SJSA1 (cell line): ENCODE measurements at places on chromosomes 11 and 22. TPM values are rescaled to one million over a fixed set of nuclear protein-coding genes. Genes with fewer than 3 reads are reported as not detected.

The UBTFL1 gene
- total RNA-seq, result not detected in 2 replicates

GRCh38 chr11:35950082-35950481, 6.2 kb downstream of the LDLRAD3 start:
- peaks cover 2% of the 10 kb centered on the region for H3K4me1 ChIP-seq
- H3K4me3 ChIP-seq, result no peak overlapping the region
- no peak overlapping the region for H3K27ac ChIP-seq
- DNase-seq, result no peak

DNA sequence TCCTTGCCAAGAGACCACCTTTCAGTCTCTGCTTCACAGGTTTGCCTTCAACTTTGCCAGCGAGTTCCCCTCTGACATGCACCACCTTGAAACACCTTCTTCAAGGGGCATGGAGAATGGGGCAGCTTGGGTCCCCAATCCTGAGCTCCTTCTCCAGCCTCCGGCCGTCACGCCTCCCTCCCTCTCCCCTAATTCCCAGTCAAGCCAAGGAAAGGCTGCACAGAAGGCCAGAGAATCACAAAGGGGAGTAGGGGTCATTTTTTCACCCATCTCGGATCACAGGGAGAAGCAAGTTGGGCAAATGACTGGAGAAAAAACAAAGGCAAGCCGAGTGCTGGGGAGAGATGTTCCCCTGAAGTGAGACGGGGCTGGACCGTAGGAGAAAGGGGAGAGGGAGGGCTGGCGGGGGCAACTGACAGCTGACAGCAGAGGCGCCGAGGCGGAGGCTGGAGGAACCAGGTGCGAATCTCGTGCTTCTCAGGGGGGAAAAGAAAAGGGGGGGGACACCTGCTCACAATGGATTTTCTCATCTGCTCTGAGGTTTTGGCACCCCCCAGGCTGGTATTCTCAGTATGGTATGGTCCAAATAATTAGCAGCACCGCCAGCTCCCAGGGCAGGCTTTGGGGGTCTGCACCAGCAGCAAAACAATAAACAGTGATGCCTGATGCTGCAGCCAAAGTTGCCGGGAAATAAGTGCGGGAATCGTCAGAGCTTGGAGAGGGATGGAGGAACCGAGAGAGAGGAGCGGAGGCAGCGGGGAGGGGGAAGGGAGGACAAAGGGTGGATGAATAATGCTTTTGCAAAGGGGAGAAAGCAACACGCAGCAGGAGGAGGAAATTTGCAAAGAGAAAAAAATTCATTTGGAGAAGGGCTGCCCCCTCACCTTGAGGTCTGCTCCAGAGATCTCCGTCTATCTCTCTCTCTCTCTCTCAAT, 644 bp downstream of the YPEL4 start:
- peaks cover 24% of the 10 kb centered on the region for H3K4me1 ChIP-seq
- no peak for DNase-seq
- H3K36me3 ChIP-seq, result no peaks in the 10 kb centered on the region

The CCDC116 gene
- total RNA-seq, result 0.13 TPM in 1 of 2 replicates, not detected in the other

The SLN gene
- total RNA-seq, result not detected in 2 replicates

The SNX32 gene
- total RNA-seq, result 0.16 TPM in 1 of 2 replicates, not detected in the other

The OR6X1 gene
- total RNA-seq, result not detected in 2 replicates

- H3K36me3 ChIP-seq, result no peaks in the 10 kb centered on the region
- H3K4me3 ChIP-seq, result no peak overlapping the region
- H3K27me3 ChIP-seq, result no peaks in the 10 kb centered on the region
- no peak for DNase-seq
- no peak overlapping the region for H3K27ac ChIP-seq
- no peaks in the 10 kb centered on the region for H3K4me1 ChIP-seq
Observed at GRCh38 chr11:22390283-22390655, 52.1 kb downstream of the SLC17A6 start.

The KCNJ11 gene
- total RNA-seq, result not detected in 2 replicates

DNA sequence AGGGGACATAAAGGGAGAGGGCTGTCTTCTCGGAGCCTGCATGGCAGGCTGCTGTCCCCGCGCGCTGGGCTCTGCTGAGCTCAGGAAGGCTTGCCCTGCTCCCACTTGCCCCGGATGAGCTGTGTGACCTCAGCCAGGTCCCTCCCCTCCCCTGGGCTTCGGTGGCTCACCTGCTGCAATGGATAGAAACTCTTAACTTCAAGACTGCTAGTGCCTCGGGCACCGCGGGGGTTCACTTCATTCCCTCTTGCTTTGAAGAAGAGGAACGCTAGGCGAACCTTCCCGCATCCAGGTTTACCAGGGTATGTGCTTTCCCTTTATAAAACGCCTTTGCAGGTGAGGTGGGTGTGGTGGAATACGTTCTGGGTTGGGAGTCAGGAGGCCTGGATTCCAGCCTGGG, 115.0 kb downstream of the PHF21B start:
- no peak for DNase-seq
- no peak overlapping the region for H3K27ac ChIP-seq
- H3K4me3 ChIP-seq, result no peak overlapping the region
- no peaks in the 10 kb centered on the region for H3K36me3 ChIP-seq

The MUC2 gene
- not detected in 2 replicates for total RNA-seq

The TMEM191B gene
- 1.1 TPM in 1 of 2 replicates, not detected in the other for total RNA-seq

DNA sequence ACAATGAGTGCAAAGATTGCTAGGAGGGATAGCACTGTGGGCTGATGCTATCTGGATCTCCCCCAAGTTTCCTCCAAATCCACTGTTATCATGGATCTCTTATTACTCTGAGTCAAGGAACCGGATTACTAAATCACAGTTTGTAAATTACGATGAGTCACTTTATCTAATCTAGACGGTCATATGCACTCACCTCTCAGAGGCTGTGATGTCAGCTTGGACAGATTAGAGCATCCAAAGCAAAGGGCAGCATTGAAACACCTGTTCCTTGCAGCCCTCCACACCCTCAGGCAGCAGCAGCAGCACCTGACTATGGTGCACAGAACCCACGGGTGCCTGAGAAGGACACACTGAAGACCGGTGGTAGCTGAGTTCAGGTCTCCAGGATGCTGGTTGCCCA, 14.0 kb upstream of the POU2AF1 start:
- H3K27me3 ChIP-seq, result no peaks in the 10 kb centered on the region
- no peak overlapping the region for H3K27ac ChIP-seq
- no peak overlapping the region for H3K4me3 ChIP-seq
- DNase-seq, result no peak

The GUCY1A2 gene
- 0.11 and 0.13 TPM in 2 replicates for total RNA-seq

GRCh38 chr22:38187413-38188212, 6.0 kb upstream of the PLA2G6 start:
- peaks cover 28% of the 10 kb centered on the region for H3K4me1 ChIP-seq
- no peaks in the 10 kb centered on the region for H3K36me3 ChIP-seq
- H3K27ac ChIP-seq, result no peak overlapping the region; the same call in 1 of the 2 replicates
- no peak overlapping the region for H3K4me3 ChIP-seq
- no peak for DNase-seq
- no peaks in the 10 kb centered on the region for H3K27me3 ChIP-seq

The RAB3IL1 gene
- 1.8 and 3.0 TPM in 2 replicates for total RNA-seq

DNA sequence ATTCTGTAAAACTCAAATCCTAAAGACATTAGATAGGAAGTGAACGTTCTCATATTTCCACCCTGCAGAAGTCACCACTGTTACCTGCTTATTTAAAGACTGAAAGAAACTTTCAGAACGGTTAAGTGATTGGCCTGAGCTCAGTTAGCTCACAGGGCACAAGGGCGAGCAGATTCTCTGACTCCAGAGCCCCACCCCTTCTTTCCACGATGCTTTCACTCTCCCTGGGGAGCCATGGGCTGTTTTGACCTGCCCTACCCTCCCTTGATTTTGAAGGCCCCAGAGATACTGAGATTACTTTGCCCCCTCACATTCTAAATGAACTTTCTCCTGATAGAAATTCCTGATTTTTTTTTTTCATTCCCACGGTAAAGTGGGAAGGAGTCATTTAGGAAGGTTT, 33.9 kb downstream of the ARHGAP1 start:
- no peaks in the 10 kb centered on the region for H3K4me1 ChIP-seq
- DNase-seq, result no peak
- no peak overlapping the region for H3K27ac ChIP-seq
- no peak overlapping the region for H3K4me3 ChIP-seq

The CRYBB3 gene
- total RNA-seq, result not detected in 2 replicates

GRCh38 chr22:20449819-20450550, 12.4 kb upstream of the SCARF2 start:
- no peak for DNase-seq
- H3K27ac ChIP-seq, result no peak overlapping the region
- H3K36me3 ChIP-seq, result peaks cover 8% of the 10 kb centered on the region
- no peaks in the 10 kb centered on the region for H3K27me3 ChIP-seq

The OR51I2 gene
- not detected in 2 replicates for total RNA-seq

DNA sequence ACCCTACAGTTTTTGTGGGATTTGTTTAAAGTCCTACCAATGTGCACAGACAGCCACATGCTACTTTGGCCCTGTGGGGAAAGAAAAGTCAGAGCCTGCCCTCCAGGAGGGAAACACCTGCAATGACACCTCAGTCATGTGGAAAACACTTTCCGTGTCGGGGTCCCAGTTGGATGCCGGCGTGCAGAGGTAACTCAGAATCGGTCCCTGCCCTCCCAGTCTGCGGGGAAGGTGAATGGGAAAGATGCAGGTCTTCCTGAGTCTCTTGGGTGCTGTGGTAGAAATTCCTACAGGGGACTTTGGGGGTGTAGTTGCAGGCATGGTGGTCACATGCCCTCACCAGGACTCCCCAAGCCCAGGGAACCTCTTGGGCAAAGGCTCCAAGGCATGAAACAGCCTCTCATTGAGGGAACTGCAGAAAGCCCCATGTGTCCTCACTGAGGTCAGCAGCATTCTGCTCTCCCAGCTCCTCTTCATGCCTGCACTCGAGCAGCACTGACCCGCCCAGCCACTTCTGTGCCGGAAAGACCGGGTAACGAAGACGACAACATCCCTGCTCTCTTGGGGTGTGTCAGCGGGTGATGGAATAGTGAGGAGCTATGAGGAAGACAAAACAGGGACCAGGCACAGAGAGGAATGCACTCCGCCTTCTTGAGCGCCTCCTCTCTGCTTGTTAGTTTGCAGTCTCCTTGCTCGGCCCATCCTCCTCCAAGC, 4.7 kb downstream of the RIBC2 start:
- no peaks in the 10 kb centered on the region for H3K27me3 ChIP-seq
- no peaks in the 10 kb centered on the region for H3K36me3 ChIP-seq
- DNase-seq, result no peak
- H3K27ac ChIP-seq, result no peak overlapping the region
- no peak overlapping the region for H3K4me3 ChIP-seq
- H3K4me1 ChIP-seq, result peaks cover 4% of the 10 kb centered on the region

The IGLL1 gene
- total RNA-seq, result not detected in 2 replicates

The CREB3L1 gene
- total RNA-seq, result 12.1 and 22.7 TPM in 2 replicates

The RPS19BP1 gene
- 177 and 263 TPM in 2 replicates for total RNA-seq

GRCh38 chr22:49141761-49142160, 685.9 kb downstream of the BRD1 start:
- H3K27ac ChIP-seq, result no peak overlapping the region
- no peak for DNase-seq
- H3K27me3 ChIP-seq, result no peaks in the 10 kb centered on the region

The CTTN gene
- total RNA-seq, result 747 and 1,035 TPM in 2 replicates

- H3K4me3 ChIP-seq, result no peak overlapping the region
- H3K4me1 ChIP-seq, result peaks cover 17% of the 10 kb centered on the region
- H3K27ac ChIP-seq, result no peak overlapping the region
- no peak for DNase-seq
- no peaks in the 10 kb centered on the region for H3K27me3 ChIP-seq
- H3K36me3 ChIP-seq, result no peaks in the 10 kb centered on the region
Observed at GRCh38 chr11:130024361-130024760, 21.7 kb upstream of the PRDM10 start.

DNA sequence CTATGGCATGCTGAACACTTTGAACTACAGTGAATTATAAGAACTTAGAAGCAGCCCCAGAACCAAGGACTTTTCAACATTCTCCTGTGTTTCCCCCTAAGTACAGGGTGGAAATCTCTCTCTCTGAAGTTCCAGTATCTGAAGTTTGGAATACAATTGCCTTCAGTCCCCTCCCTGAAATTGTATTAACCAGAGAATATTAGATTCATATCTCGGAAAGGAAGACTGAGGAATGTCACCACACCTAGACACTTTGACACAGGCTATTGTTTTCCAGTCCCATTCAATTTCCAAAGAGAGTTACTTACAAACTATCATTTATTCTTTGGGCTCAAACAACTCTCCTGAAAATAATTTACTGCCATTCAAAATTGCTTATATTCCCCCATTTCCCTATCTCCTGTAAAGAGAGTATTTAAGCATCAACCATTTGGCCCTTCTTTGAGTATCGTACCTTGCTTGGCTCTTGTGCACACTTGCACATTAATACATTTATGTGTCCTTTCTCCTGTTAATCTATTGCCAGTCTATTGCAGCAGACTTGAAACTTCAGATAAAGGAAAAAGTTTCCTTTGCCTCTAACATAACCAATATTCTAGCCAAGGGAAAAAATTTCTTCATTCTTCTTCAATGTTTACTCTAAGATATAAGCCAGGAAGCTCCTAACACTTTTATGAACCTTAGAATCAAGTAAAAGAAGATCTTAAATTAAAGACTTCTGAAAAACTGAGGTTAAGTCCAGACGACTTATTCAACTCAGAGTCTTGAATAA, 402.4 kb upstream of the DDI1 start:
- no peaks in the 10 kb centered on the region for H3K36me3 ChIP-seq
- no peak for DNase-seq
- H3K27me3 ChIP-seq, result no peaks in the 10 kb centered on the region
- H3K27ac ChIP-seq, result peak overlapping the region; percentile 79
- peaks cover 24% of the 10 kb centered on the region for H3K4me1 ChIP-seq

DNA sequence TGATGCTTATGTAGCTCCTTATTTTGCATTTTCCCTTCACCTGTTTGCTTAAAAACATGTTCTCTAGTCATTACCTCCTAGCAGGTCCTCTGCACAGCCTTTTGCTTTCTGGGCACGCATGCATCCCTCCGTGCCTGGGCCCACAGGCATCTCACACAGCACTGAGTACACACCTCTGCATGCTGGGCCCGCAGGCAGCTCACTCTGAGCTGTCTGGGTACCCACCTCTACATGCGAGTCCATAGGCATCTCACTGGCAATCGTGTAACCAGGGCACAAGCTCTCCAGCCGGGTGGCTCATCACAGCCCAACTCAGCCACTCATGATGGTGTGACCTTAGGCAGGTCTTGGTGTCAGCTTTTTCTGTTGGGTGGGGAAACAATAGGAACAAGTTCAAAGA, 68.7 kb upstream of the GAL start:
- H3K4me1 ChIP-seq, result no peaks in the 10 kb centered on the region
- peaks cover 57% of the 10 kb centered on the region for H3K36me3 ChIP-seq
- H3K27ac ChIP-seq, result no peak overlapping the region
- H3K4me3 ChIP-seq, result no peak overlapping the region

- no peaks in the 10 kb centered on the region for H3K4me1 ChIP-seq
- no peak overlapping the region for H3K4me3 ChIP-seq
- H3K27ac ChIP-seq, result no peak overlapping the region
- H3K27me3 ChIP-seq, result no peaks in the 10 kb centered on the region
- no peaks in the 10 kb centered on the region for H3K36me3 ChIP-seq
Observed at GRCh38 chr11:22520521-22520920, 105.1 kb downstream of the FANCF start.

GRCh38 chr11:70628176-70628854, 230.0 kb downstream of the CTTN start:
- DNase-seq, result no peak
- H3K27me3 ChIP-seq, result no peaks in the 10 kb centered on the region
- H3K27ac ChIP-seq, result no peak overlapping the region
- peaks cover 6% of the 10 kb centered on the region for H3K4me1 ChIP-seq
- H3K36me3 ChIP-seq, result no peaks in the 10 kb centered on the region

The DDTL gene
- 1.1 TPM in 1 of 2 replicates, not detected in the other for total RNA-seq

- no peaks in the 10 kb centered on the region for H3K27me3 ChIP-seq
- no peaks in the 10 kb centered on the region for H3K4me1 ChIP-seq
- no peak overlapping the region for H3K4me3 ChIP-seq
- no peaks in the 10 kb centered on the region for H3K36me3 ChIP-seq
- DNase-seq, result no peak
- no peak overlapping the region for H3K27ac ChIP-seq
Observed at GRCh38 chr11:121281698-121282097, 10.9 kb upstream of the SC5D start.
